C1 segment of cervical spinal cord (tissue), 14 donors: ENCODE measurements at places on chromosomes 3 and 15.

- DNase-seq: no peak
Measured at GRCh38 chr3:60189304-60189703, 1061.9 kb downstream of the FHIT start.

GRCh38 chr3:88469216-88469615 lies 319.5 kb downstream of the C3orf38 start:
- DNase-seq: no peak

GRCh38 chr15:80107774-80108173 lies 45.0 kb upstream of the FAH start:
- no peak for DNase-seq

DNA sequence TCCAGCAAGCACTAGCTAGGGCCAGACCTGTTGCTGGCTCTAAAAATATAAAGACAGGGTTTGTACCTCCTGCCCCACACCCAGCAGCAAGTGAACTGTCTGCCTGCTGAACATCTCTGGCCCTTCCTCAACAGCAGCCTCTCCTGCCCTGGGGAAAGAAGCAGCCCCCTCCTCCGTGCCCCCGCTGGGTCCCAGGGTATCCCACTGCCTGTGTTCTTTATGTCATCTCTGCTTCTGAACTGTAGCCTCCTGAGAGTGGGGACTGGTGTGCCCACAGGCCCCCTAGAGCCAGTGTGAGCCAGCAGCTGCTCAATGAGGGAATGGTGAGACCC lies 54.5 kb downstream of the ACAD9 start:
- no peak for DNase-seq

- no peak for DNase-seq
Measured at GRCh38 chr3:119352863-119353527, 58.8 kb downstream of the ARHGAP31 start.

- DNase-seq: no peak
Measured at GRCh38 chr3:70061096-70061495, 61.6 kb downstream of the SAMMSON start.

- DNase-seq: no peak
Measured at GRCh38 chr3:139260793-139261736, 82.8 kb upstream of the MRPS22 start.

DNA sequence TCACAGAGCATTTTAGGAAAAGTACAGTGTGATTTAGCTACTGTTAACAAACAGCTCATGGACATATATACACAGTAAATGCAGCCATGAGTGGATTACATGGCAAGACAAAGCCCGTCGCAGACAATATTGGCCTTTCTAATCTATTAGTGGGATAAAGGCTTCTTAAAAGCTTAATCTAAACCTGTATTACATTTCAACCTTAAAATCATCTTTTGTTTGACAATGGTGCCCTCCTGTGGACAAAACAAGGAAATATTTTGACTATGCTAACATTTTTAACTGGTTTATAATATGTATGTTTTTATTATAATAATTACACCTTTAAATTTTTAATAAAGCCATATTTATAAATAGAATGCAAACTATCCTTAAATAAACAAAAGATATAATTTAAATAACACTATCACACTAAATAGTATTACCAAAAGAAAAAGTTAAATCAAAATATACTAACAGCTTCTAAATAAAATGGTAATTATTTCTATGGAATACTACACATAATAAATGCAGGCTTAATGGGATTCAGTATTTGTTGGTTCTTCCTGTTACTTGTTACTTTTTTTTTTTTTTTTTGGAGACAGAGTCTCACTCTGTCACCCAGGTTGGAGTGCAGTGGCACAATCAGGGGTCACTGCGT lies 38.6 kb downstream of the TAFA4 start:
- DNase-seq: no peak

DNA sequence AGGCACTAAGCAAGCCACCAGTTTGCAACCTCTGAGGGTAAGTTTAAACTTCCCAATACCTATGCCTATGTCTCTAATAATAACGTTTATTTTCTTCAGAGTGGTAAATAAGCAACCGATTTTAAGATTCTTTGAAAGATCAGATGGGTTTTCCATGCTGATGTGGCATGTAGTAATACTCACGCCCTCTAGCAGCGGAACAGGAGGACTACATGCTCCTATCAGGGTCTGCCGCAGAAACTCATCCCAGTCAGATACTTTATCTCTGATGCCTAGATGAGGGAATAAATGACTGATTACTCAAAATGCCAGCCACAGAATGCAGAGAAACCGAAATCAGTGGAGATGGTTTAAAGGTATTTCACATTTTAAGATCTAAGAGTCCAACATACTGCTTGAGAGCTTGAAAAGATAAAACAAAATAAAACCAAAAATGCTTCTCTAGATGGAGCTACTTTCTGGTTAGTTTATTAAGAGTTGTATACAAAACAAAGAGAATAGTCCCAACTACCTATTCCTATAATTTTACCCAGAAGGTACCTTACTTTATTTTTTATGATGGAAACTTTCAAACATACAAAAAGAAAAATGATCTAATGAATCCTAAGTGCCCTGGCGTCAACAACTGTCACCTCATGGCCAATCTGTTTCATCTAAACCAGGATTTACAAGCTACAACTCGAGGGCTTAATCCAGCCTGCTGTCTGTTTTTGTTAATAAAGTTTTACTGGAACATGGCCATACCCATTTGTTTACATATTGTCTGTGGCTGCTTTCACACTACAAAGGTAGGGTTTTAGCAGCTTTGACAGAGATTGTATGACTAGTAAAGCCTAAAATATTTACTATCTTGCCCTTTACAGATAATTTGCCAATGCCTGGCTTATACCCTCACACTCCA lies 37.5 kb upstream of the STIMATE start:
- DNase-seq: no peak

- DNase-seq: no peak
Measured at GRCh38 chr3:72533591-72534473, 314.4 kb downstream of the SHQ1 start.

DNA sequence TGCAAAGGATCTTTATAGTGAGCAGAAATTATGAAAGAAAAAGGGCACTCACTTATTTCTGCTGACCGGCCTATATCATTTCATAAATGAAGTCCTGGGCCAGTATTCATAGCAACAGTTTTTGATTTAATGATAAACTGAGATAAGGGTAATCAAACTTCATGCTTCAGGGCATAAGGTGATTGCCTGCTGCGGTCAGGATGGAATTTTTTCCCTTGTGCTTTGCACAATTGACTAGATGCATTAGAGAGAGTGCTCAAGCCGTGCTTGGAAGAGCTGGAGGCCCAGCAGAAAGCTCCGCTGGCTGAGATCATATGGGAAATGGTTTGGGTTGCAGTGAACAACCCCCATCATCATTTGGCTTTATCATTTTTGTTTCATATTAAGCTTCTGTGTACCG lies 10.4 kb downstream of the SEMA6D start:
- DNase-seq: no peak

DNA sequence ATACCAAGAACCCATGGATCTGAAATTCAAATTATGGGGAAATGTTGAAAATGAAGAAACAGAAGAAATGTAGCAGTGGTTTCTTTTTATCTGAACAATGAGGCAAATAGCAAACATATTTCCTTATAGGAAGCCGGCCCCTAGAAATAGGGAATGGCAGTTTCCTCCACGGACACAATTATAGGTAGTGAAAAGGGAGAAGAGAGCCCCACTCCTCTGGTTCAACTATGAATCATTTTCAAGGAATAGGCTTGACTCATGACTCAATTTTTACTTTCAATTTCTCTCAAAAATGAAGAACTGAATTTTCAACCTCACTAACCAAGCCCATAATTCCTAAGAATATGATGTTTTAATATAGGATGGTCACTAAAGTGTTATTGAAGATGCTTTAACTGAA lies 243.1 kb downstream of the MECOM start:
- no peak for DNase-seq

DNA sequence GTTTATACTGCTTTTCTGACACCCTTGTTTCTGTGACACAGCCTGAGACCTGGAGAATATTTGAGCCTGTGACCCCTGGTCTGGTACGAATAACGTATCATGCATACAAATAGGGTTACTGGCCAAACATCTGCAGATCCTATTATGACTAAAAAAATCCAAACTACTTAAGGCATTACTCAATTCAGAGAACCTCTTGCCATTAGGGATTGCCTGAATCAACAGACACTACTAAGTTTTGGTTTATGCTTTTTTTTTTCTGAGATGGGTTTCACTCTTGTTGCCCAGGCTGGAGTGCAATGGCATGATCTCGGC lies 35.4 kb downstream of the OSBPL10 start:
- DNase-seq: no peak

DNA sequence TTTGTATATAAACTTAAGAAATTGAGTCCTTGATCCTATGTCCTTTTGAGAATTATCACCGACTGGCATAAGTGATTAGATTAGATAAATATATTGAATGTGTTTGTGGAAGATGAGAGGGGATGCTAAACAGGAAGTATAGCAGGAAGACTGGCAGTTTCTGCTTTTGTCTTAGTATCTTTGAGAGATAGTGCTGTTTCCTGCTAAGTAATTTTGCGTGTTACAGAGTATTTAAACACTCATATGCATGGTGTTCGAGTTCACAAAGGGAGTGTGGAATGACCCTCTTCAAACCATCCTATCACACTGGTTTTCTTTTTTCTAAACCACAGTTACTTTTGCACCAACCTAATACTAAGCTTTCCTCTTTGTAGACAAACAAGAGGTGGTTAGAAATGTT lies 106.0 kb downstream of the KLHL25 start:
- DNase-seq: no peak

GRCh38 chr3:37210230-37210629 lies 35.8 kb upstream of the LRRFIP2 start:
- no peak for DNase-seq
